Erythroblast (primary cell): ENCODE measurements at places on chromosomes 2 and 18.

GRCh38 chr2:232588680-232589585 lies 38.4 kb downstream of the EIF4E2 start:
- no peak for DNase-seq

DNA sequence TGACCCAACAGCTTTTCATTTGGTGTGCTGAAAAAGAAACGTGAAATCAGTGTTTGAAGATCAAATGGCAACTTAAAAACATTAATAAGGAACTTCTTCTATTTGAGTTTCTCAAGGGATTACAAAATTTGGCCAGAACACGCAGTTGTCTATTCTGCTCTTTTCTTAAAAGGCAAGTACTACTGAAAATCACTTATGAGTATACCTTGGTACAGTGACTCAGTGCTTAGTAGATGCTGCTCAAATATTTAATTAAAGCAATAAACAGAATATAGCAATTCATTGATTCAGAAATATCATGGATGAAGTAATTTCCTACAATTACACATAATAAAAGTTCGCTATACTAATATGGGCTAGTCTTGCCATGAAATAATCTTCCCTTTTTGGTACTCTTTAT lies 38.2 kb upstream of the MCM6 start:
- DNase-seq = no peak

- peak; percentile 69 for DNase-seq
These were observed 61.3 kb downstream of the LONRF2 start for GRCh38 chr2:100260712-100261620.

GRCh38 chr2:4869154-4869553 lies 823.0 kb upstream of the SOX11 start:
- DNase-seq = no peak

DNA sequence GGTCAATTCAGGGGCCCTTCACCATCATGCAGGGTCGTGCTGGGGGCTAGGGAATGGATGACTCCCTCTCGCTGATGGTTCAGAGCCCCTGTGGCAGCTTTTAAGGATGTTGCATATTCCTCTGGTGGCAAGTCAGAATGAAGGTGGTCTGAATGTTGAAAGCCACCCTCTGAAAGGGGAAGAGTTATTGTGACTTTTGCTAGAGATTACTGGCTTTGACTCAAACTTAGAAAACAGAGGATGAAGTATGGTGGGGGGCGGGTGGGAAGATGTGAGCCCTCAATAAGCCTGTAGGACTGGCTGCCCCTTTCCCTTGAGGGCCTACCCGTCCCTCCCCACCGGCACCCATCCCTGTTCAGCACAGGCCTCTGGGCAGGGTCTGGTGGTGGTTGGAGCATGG lies 23.2 kb downstream of the MC2R start:
- DNase-seq = no peak

DNA sequence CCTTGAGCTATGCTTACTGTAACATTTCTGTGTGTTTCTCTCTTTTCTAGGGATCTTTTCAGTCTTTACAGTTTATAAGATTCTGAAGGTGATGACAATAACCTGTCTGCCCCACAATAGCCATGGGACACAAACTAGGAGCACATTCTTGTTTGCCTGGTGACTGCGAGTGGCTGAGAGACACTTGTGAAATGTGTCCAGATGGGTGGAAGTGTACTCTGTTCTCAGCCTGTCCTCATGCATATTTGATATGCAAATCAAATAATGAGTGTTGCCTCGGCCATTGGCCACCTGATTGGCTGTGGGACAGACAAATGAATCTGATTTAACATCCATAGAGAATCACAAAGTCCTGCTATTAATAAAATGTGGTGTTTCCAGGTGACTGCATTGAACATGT lies 246.2 kb downstream of the HNMT start:
- no peak for DNase-seq

- no peak for DNase-seq
These were observed 34.7 kb upstream of the NDUFV2 start for GRCh38 chr18:9067823-9068222.

GRCh38 chr2:136000502-136000901 lies 15.1 kb upstream of the DARS1 start:
- DNase-seq = no peak

DNA sequence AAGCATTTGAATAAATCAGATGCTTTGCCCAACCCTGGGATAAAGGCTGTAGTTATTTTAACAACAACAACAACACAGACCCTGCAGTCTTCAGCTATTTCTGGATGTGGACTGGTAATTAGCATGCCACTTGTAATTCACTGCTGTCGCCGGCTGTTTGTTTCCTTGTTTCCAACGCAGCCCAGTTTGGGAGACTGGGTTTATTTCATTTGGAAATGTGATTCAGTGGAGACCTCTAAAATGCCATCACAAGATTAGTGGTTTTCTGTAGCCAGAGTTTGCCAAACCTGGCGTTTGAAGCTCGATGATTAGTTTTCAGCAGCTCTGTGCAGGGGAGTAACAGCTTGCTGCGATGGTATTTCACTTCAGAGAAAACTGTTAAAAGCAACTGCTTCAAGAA lies 83.5 kb downstream of the LDLRAD4 start:
- no peak for DNase-seq

GRCh38 chr2:234967201-234967869 lies 15.5 kb downstream of the SH3BP4 start:
- DNase-seq = no peak

- DNase-seq = no peak
These were observed 26.0 kb upstream of the TNS1 start for GRCh38 chr2:218028562-218029348.

DNA sequence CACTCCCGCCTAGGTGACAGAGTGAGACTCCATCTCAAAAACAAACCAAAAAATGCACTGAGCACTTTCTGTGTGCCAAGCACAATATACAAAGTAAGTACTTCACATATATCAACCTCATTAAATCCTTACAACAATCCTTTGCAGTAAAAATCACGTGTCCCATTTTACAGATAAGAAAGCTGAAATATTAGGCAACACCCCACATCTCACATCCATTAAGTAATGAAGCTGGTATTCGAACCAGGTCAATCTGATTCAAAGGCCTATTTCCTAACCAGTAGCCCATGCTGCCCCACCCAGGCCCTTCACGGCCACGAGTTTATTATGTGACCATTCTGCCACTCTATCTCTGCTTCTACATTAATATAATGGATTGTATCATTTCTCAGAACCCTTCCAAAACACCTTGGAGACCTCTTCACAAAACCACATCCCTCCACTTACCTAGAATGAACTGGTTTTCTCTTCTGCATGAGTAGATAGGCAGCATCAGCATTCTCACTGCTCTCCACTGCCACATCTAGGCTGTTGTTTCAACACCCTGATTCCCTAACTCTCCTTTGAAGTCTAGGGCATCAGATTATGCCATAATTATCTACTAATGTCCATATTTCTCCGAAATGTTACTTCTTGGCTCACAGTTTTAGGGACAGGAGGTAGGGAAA lies 3.1 kb upstream of the EXOC6B start:
- DNase-seq = no peak

GRCh38 chr2:100879296-100879695 lies 59.4 kb downstream of the NPAS2 start:
- no peak for DNase-seq

- no peak for DNase-seq
These were observed 7.9 kb downstream of the PMAIP1 start for GRCh38 chr18:59907660-59908059.

- DNase-seq = peak; percentile 2
These were observed 8.6 kb upstream of the KCNE4 start for GRCh38 chr2:223043164-223043941.

DNA sequence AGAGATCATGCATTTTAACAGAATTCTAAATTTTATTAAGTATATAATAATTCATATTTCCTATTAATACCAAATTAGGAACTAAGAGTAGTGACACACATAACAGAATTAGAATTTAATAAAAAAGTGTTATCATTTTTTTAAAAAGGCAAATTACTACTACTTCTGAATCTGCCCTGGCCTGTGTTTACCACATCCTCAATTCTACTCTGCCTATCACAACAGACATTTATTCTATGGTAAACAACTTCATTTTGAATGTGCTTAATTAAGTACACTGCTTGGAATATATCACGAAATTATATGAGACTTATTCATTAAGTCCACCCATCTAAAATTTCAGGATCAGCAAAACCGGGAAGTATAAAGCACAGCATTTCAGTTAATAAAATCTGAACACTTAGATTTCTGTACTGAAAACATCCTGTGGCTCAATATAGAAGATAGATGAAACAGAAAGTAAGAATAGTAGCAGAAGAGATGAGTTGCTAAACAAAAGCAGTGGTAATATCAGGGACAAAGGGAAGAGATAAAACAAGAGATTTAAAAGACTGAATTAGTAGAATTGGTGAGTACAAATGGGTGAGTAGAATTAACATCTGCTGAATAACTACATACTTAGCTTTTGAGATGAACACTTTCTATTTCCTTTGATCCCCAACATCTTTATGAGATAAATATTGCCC lies 3.7 kb downstream of the SMC6 start:
- no peak for DNase-seq

DNA sequence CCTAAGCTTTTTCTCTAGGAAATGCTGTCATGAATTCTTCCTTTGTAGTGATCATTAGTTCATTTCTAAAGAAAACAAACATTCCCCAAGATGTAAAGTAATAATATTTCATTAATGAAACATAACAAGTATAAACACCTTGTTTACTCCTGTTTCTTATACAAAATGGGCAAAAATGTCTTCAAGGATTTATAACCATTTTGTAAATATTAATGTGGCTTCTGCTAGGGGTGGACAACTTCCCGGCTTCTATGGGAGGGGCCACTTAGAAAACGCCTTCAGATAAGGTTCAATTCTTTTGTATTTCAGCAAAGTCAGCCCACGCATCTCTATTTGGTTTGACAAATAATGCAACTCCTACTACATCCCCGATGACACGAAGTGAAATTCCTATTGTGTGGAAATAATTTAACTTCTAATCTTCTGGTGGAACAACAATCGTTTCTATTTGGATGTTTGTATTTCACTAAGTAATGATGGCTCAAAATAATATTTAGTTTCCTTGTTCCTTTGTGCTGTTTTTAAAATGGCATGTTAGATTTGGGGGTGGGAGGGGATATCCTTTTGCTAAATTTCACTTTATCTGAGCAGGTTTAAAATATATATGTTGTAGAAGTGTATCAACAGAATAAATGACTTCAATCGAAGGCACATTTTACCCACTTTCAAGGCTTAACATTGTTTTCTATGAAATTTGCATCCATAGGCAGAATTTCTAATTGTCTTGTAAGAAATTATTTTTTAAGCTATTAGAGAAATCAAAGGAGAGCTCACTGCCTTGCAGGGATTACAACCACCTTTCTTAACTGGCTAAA lies 14.7 kb upstream of the HOXD1 start:
- no peak for DNase-seq

DNA sequence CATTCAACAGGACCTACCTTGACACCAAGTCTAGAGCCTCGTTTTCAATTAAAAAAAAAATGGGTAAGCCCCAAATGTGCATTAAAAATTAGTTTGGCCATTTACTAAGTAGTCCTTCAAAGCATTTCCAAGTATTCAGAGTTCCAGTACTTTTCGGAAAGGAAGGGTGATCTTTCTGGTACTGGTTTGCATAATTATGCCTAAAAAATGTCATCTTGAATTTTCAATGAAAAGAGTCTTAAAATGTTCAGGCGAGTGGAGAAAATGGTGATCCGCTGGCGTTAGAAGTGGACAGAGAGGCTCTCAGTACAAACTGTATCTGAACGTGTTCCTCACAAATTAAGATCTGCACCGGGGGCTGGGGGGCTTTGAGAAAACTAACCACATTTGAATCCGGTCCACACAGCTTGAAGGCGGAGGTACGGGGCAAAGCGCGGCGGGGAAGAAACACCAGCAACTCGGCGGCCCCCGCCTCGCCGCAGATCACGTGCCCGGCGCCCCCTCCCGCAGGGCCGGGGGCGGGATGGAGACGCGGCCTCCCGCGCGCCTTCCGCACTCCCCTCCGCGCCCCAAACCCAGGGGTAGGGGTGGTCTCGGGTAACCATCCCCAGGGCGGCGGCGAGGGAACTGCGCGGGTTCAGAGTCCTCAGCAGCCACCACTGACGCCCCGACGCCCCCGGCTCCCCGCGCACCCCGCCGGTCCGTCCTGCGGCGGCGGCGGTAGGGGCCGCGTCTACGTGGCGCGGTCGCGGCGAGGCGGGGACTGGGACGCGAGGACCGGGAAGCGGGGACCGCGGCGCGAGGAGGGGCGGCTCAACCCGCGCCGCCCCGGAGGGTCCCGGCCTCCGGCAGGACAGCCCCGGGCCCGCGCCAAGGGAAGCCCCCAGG lies 564 bp downstream of the LPIN2 start:
- peak; percentile 89 for DNase-seq

GRCh38 chr2:15527074-15527739 lies 33.9 kb downstream of the NBAS start:
- DNase-seq = peak; percentile 36

GRCh38 chr18:11666176-11666575 lies 22.9 kb upstream of the GNAL start:
- DNase-seq = no peak

- DNase-seq = no peak
These were observed 674.3 kb downstream of the NUP35 start for GRCh38 chr2:183798535-183798934.

DNA sequence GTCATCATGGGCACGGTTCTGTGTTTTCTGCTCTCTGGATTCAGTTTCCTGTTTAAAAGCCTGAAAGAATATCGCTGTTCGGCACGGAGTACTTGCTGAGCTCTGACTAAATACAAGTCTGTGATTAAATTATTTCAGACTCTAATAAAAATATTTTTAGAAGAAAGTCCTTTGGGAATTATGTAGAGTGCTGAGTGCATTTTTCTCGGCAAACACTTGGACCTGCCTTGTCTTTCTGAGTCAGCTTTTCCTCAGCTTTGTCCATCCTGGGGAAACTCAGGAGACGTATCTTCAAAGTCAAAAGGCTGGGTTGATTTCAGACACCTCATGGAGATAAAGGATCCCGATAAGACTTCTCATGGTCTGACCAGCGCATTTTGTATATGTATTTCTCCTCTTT lies 45.9 kb downstream of the IL1R2 start:
- no peak for DNase-seq

GRCh38 chr2:237688081-237688480 lies 60.7 kb downstream of the LRRFIP1 start:
- no peak for DNase-seq

- DNase-seq = peak; percentile 12
These were observed 9.5 kb downstream of the COPS7B start for GRCh38 chr2:231795525-231796327.

DNA sequence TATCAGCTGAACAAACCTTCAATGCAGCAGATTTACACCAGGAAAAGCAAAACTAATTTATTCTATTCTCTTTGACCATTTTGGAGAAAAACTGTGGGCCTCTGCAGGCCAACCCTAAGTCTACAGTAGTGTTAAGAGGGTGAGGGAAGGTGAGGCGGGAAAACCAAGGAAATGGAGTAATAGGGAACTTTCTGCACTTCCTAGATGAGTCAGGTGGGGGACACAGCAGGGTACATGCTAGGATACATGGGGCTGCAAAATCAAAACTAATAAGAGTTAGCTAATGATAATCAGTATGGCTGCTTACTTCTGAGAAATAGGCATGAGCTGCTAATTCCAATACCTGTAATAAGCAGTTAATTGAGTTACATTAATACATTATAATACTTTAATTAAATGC lies 66.0 kb upstream of the PGAP1 start:
- DNase-seq = no peak

- DNase-seq = no peak
These were observed 147.7 kb upstream of the SLC1A4 start for GRCh38 chr2:64841461-64841860.

- DNase-seq = peak; percentile 91
These were observed 63.3 kb downstream of the RAB31 start for GRCh38 chr18:9771261-9771976.
